ENCODE measurements at places on chromosomes 6 and 20.

DNA sequence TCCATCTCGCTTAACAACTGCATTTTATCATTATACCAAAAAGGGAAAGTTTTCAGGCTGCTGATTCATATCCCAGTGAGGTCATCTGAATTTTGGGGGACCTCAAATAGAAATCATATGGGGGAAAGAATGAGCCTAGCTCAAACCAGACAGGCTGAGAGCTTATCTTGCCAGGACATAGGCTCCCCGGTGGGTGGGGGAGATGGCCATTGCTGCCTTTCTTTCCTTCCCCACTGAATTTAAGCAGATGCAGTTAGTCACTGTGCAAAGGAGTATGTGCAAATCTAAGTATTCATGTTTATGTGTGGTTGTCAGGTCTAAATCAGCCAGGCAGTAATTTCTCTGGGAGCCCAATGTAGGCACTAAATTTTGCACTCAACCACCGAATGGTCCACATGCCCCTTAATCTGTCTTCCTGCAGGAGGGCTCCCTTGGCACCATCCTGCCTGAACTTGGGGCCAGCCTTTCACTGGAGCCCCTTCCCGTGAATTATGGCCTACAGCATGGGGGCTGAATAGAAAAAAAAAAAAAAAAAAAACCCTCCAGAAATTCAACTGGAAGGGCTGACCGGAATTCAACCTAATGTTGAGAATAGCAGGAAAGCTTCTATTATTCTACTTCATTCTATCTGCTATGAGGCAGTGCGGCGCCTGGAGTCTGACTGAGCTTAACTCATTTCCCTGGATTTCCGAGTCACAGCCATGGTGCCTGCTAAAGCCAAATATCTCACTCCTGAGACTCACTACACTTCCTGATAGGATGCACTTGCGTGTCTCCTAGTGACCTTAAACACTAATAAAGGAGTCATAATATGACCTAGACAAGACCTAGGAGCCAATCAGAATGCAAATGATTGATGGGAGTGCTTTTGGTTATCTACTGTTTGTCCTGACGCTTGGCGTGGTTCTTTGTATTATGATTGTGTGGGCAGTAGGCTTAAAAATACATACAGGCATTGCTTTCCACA, 161.5 kb upstream of the HEY2 start:
- no peaks in the 10 kb centered on the region for H3K27me3 ChIP-seq
- H3K27ac ChIP-seq, result no peak overlapping the region
- H3K36me3 ChIP-seq, result no peaks in the 10 kb centered on the region
- H3K4me3 ChIP-seq, result no peak overlapping the region
- no peak for DNase-seq

DNA sequence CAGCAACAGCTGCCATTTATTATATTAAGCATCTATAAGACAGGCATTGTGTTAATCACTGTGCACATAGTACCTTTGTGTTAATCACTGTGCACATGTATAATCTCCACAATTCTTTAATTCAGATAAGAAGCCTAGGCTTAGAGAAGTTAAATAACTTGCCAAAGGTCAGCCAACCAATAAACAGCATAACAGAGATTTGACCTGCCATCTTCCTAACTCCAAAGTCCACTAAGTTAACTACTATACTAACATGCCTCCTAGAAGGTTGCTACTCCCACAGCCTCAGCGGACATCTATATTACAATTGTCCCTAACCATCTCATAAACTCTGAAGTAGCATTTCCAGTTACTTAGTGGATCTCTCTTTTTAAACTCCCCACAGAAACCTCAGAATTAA, 3.7 kb downstream of the BTBD9 start:
- no peaks in the 10 kb centered on the region for H3K36me3 ChIP-seq
- H3K4me1 ChIP-seq, result no peaks in the 10 kb centered on the region
- H3K27ac ChIP-seq, result no peak overlapping the region
- no peaks in the 10 kb centered on the region for H3K27me3 ChIP-seq

DNA sequence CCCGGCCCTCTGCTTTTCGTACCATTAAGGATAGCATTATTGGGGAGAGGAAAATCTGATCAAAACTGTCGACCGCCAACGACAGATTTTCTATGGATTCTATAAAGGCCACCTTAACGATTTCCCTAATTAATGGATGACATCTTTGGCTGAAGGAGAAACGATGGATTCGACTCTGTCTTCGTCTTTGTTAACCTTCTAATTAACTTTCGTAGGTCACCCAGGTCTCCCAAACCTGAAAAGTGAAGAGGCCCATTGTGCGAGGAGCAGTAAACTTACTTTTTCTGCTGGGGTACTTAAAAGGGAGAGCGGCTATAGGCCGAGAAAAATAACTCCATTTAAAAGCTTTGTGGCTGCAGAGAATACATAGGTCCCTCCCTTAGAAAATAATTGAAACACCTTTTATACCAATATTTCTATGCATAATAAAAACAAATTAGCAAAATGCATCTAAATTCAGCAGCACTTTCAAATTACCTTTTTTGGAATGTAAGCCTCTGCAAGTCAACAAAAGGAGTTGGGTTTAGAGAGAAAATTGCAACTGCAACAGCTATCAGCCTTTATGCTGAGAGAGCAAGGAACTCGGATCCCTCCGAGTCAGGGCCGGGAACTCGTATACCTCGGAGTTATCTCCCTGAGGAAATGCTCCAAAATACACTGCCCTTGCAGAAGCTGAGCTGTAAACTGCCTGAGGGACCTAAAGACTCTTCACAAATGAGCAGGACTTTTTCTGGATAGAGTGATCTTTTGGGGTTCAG, 31.4 kb upstream of the NR2E1 start:
- peak overlapping the region; percentile 37 for H3K4me3 ChIP-seq
- DNase-seq, result no peak
- no peaks in the 10 kb centered on the region for H3K4me1 ChIP-seq
- peak overlapping the region; percentile 88 for H3K27ac ChIP-seq
- H3K27me3 ChIP-seq, result no peaks in the 10 kb centered on the region

DNA sequence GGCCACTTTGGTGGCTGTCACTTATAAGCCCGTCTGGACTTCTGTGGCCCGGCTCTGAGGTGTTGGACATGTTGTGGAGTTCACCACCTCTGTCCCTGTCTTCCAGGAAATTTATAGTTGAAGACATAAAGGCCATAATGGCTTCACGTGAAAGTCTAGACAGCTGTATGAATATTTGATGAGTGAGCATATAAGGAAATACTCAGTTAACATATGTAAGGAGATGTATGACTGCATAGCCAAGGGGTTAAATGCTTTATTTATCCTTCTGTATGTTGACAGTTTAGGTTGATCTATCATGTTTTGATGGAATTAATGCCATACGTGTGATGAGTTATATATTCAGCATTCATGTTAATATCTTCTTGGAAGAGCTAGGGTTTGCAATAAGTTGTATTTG, 16.1 kb downstream of the HIVEP1 start:
- H3K27ac ChIP-seq, result no peak overlapping the region
- no peak for DNase-seq
- no peaks in the 10 kb centered on the region for H3K27me3 ChIP-seq
- no peaks in the 10 kb centered on the region for H3K4me1 ChIP-seq

GRCh38 chr20:29325304-29325640, 1932.2 kb upstream of the DEFB115 start:
- no peak overlapping the region for H3K27ac ChIP-seq
- no peak for DNase-seq
- H3K27me3 ChIP-seq, result no peaks in the 10 kb centered on the region
- no peaks in the 10 kb centered on the region for H3K4me1 ChIP-seq

DNA sequence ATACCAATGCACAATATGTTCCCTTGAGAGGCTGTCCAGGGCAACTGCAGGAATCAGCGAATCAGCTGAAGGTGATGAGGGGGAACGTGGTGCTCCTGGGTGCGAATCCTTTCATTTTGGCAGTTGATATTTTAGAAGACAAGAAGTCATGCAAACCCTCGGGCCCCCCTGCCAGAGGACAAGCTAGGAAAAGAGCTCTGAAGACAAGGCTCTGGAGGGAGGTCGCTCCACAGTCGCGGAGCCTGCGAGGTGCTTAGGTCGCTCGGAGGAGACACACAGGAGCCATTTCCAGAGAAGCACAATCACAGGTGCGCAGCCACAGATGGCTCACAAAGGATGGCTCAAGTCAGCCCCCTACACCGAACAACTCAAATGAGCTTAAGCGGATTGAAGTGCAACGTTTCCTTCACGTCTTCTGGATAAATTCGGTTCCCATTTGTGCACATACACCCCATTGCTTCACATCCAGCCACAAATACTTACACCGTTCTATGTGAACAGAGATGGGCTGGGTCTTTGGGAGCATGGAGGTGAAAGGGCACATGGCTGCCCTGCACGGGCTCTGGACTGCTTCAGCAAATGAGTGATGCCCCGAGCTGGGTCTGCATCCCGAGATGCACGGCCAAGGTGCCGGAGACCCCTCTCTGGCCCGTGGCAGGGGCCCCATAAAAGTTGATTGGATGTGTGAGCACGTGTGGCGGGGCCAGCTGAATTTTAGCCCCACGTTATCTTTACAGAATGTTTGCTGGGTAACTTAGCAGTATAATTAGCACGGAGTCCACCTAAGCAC, 286.3 kb downstream of the TAF4 start:
- no peak for DNase-seq
- no peak overlapping the region for H3K4me3 ChIP-seq
- no peaks in the 10 kb centered on the region for H3K36me3 ChIP-seq
- no peak overlapping the region for H3K27ac ChIP-seq
- H3K27me3 ChIP-seq, result no peaks in the 10 kb centered on the region

- DNase-seq, result no peak
- H3K4me1 ChIP-seq, result no peaks in the 10 kb centered on the region
- H3K4me3 ChIP-seq, result no peak overlapping the region
- no peaks in the 10 kb centered on the region for H3K36me3 ChIP-seq
Observed at GRCh38 chr6:128694303-128695009, 174.1 kb upstream of the PTPRK start.

DNA sequence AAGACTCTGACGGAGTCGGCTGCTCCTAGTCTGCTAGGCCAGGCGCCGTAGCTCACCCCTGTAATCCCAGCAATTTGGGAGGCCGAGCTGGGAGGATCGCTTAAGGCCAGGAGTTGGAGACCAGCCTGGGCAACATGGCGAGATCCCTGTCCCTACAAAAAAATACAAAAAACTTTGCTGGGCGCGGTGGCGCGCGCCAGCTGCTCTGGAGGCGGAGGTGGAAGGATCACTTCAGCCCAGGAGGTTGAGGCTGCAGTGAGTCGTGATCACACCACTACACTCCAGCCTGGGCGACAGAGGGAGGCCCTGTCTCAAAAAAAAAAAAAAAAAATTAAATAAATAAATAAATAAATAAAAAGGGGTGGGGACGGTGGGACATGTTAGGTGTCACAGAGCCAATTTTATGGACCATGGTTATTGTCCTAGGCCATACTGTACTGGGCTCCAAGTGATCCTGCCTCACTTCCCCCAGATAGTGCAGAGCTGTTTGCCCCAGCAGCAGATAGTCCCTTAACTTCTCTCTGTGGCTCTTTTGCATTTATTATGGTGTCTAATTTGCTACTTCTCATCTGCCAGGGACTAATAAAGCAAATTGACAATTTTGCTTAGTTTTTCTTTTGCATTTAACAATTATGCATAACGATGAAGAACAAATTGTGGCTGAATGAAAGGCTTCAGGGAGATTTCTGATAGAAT, 5.2 kb downstream of the PI16 start:
- no peaks in the 10 kb centered on the region for H3K27me3 ChIP-seq
- peaks cover 18% of the 10 kb centered on the region for H3K4me1 ChIP-seq
- no peaks in the 10 kb centered on the region for H3K36me3 ChIP-seq
- H3K27ac ChIP-seq, result no peak overlapping the region
- no peak for DNase-seq
- H3K4me3 ChIP-seq, result no peak overlapping the region

All from breast epithelium (tissue), 4 donors.